NB4 (cell line): ENCODE measurements at places on chromosomes 16 and 17.

GRCh38 chr16:16909126-16909525 lies 530.2 kb downstream of the NPIPA7 start:
- peak; percentile 4 for DNase-seq

- no peak for DNase-seq
Measured at GRCh38 chr17:79221597-79221996, 147.0 kb downstream of the ENGASE start.

- DNase-seq: no peak
Measured at GRCh38 chr16:28082624-28083023, 19.1 kb upstream of the GSG1L start.

DNA sequence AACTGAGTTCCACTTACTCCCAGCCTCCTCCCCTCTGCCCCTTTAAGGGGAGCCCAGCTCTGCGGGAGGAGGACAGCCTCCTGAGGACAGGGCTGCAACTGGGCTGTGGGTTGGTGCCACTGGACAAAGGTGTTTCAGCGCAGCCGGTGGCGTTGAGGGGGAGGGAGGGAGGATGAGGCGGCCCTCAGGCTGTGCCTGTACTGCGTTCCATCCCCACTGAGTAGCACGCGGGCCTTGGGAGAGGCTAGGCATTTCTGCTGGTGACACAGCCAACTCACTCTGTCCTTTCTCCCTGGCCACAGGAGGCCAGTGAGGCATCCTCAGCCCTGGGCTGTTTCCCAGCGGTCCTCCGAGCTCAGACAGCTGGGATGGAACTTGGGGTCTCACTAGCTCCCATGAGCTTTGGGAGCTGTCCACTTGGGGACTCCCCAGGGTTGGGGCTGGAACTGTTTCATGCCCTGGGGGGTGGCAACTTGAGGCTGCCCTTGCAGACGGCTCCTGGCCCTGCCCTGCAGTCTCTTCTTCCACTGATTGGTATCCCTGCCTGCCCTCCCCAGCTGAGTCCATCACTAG lies 70.5 kb downstream of the MPRIP start:
- DNase-seq: no peak
